A549 treated with Hydrocortisone at 1 μM for 4 hours (cell line): ENCODE measurements at places on chromosomes 5 and 9. TPM values are rescaled to one million over a fixed set of nuclear protein-coding genes. Genes with fewer than 3 reads are reported as not detected.

ADAMTS6 gene
- total RNA-seq: 0.05 to 0.10 TPM (median 0.06 TPM) in 3 of 5 replicates, not detected in the others

SPEF2 gene
- total RNA-seq: 1.5 to 2.4 TPM (median 2.2 TPM) in 5 replicates

NTNG2 gene
- total RNA-seq: 0.83 to 2.2 TPM (median 1.4 TPM) in 5 replicates

PIP5K1B gene
- total RNA-seq: not detected in 5 replicates

SPATA31C1 gene
- total RNA-seq: not detected in 5 replicates

MYOT gene
- 0.12 to 0.30 TPM (median 0.25 TPM) in 3 of 5 replicates, not detected in the others for total RNA-seq

PCDHB7 gene
- total RNA-seq: not detected in 5 replicates

PDGFRB gene
- total RNA-seq: 0.18 to 0.74 TPM (median 0.36 TPM) in 5 replicates

DNAJC25 gene
- 10.8 to 11.6 TPM (median 11.3 TPM) in 5 replicates for total RNA-seq

CNTNAP3B gene
- total RNA-seq: 14.9 to 15.8 TPM (median 15.1 TPM) in 5 replicates

PCDHAC1 gene
- total RNA-seq: 1.8 to 2.5 TPM (median 2.2 TPM) in 5 replicates

ZBTB34 gene
- total RNA-seq: 3.1 to 4.3 TPM (median 3.7 TPM) in 5 replicates

SEMA6A gene
- 0.07 to 0.18 TPM (median 0.15 TPM) in 5 replicates for total RNA-seq

GRM6 gene
- total RNA-seq: not detected in 5 replicates

SLC25A2 gene
- not detected in 5 replicates for total RNA-seq

P4HA2 gene
- 46.6 to 60.7 TPM (median 53.1 TPM) in 5 replicates for total RNA-seq

ZNF346 gene
- total RNA-seq: 8.1 to 10.7 TPM (median 9.9 TPM) in 5 replicates

EMB gene
- 4.4 to 7.6 TPM (median 6.4 TPM) in 5 replicates for total RNA-seq

ASTN2 gene
- 4.0 to 5.3 TPM (median 4.3 TPM) in 5 replicates for total RNA-seq

PCDHGA9 gene
- total RNA-seq: 0.05 to 0.07 TPM (median 0.07 TPM) in 4 of 5 replicates, not detected in the other

SLC36A2 gene
- total RNA-seq: not detected in 5 replicates
